Activated CD8-positive, alpha-beta T cell treated with anti-CD3 and anti-CD28 coated beads, Interleukin-2, amount 10 ng/mL, durations not matched to agents 7 days and 5 days (primary cell): ENCODE measurements at places on chromosomes 5 and 9. TPM values are rescaled to one million over a fixed set of nuclear protein-coding genes. Genes with fewer than 3 reads are reported as not detected.

GRCh38 chr9:70403166-70403565 lies 11.3 kb downstream of the KLF9 start:
- H3K4me3 ChIP-seq: no peak overlapping the region
- H3K4me1 ChIP-seq: peaks cover 62% of the 10 kb centered on the region
- H3K27me3 ChIP-seq: no peaks in the 10 kb centered on the region

The BARHL1 gene
- not detected for total RNA-seq

DNA sequence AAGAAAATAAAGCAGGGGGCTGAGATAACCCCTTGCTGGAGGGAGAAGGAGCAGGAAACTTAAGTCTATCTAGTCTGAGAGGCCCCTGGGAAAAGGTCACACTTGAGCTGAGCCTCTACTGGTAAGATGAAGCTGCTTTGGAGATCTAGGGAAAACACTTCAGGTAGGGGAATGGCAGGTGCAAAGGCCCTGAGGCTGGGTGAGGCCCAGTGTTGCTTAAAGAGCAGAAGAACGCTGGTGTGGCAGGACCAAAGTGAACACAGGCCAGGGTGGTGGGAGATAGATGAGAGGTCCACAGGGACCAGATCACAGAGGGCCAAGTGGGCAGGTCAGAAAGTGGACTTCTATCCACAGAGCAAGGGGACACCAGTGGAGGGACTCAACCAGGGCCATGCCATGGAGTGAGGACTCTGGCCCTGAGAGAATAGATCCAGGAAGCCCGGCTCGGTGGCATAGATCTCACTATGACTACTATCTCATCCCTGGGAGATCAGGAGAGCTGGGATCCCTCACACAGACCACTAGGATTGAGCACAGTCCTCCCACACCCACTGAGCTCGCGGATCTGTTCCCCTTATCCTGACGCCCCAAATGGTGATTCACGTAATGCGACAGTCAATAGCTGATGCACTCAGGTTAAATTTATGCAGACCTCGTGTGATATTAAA lies 17.6 kb upstream of the NEURL1B start:
- no peak overlapping the region for H3K4me3 ChIP-seq
- H3K4me1 ChIP-seq: no peaks in the 10 kb centered on the region
- H3K36me3 ChIP-seq: no peaks in the 10 kb centered on the region
- DNase-seq: no peak
- H3K27me3 ChIP-seq: no peaks in the 10 kb centered on the region

DNA sequence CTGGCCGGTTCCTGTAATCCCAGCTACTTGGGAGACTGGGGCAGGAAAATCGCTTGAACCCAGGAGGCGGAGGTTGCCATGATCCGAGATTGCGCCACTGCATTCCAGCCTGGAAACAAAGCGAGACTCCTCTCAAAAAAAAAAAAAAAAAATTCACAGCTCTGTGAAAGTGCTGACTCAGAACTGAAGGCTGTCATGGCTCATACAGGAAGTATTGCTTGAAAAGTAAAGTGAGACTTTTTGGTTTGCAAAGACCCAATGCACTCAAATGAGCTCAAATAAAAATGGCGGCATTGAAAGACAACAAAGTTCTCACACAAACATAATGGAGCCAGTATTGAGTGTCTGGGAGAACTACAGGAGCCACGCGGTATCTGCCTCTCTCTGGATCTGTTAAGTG lies 202.1 kb downstream of the FBXL7 start:
- H3K4me1 ChIP-seq: no peaks in the 10 kb centered on the region
- DNase-seq: no peak
- no peak overlapping the region for H3K27ac ChIP-seq
- no peaks in the 10 kb centered on the region for H3K36me3 ChIP-seq
- H3K27me3 ChIP-seq: no peaks in the 10 kb centered on the region
- no peak overlapping the region for H3K4me3 ChIP-seq

The PCDHB5 gene
- total RNA-seq: not detected

DNA sequence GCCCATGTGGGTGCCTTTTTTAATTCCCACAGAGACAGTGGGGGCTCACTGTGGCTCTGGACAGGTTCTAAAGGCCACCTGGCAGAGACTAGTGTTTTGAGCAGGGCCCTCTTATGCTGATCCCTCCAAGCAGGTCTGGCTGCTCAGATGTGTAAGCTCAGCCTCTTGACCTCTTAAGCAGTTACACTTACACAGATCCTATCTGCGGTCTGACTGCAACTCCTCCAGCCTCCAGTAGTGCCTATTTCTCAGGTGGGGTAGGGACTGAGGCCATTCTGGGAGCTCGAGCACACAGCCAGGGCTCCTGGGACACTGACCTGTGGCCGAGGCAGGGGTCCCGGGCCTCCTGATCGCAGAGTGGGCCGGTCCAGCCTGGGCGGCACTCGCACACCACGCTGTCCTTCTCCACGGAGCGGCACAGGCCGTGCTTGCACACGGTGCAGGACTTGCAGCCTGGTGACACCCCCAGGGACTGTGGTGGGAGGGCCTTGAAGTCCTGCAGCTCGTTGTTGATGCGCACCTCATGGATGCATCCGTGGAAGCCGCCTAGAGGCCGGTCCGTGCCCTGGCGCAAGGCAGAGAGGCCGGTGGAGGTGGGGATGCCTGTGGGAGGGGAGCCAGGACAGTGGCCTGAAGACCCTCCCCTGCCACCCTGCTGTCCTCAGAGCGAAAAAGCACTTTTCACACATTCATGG lies 91.9 kb upstream of the PANK3 start:
- no peaks in the 10 kb centered on the region for H3K27me3 ChIP-seq
- no peaks in the 10 kb centered on the region for H3K36me3 ChIP-seq
- DNase-seq: no peak
- no peaks in the 10 kb centered on the region for H3K4me1 ChIP-seq

GRCh38 chr5:140174014-140174413 lies 974 bp upstream of the CYSTM1 start:
- no peak overlapping the region for H3K27ac ChIP-seq
- no peak overlapping the region for H3K4me3 ChIP-seq
- peaks cover 19% of the 10 kb centered on the region for H3K27me3 ChIP-seq
- H3K36me3 ChIP-seq: no peaks in the 10 kb centered on the region
- no peak for DNase-seq

DNA sequence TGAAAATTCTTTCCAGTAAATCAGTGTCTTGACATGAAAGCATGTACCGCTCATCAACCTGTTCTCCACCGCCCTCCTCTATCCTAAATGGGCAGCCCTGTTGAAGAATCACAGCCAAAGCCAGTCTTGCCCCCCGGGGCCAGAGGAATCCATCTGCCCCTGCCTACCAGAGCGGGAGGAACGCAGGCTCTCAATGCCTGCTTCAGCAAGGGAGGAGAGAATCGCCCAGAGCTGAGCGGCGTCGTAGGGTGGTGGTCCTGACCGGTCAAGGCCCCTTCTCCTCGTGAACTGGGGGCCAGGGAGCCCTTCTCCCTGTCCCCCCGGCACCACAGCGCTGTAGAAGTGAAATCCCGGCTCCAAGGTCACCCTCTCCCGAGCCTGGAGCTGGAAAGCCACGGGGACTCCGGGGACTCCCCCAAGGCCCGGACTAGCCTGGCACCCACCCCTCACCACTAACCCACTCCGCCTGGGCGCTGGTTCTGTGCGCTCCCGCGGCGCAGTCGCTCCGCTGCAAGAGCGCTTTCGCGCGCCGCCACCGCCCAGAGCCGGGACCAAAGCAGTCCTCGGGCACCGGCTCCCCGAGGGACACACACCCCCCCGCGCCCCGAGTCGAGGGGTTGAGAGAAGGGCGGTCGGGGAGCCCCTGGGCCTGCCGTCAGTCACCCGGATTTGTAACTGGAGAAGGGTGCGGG lies 718 bp upstream of the TMEM215 start:
- DNase-seq: no peak
- H3K4me3 ChIP-seq: no peak overlapping the region
- H3K27me3 ChIP-seq: peaks cover 34% of the 10 kb centered on the region

- no peaks in the 10 kb centered on the region for H3K36me3 ChIP-seq
- H3K4me3 ChIP-seq: no peak overlapping the region
- H3K4me1 ChIP-seq: no peaks in the 10 kb centered on the region
- H3K27ac ChIP-seq: no peak overlapping the region
- DNase-seq: peak; percentile 26
- no peaks in the 10 kb centered on the region for H3K27me3 ChIP-seq
These were observed 290.0 kb downstream of the ACTL7B start for GRCh38 chr9:108565651-108566378.

DNA sequence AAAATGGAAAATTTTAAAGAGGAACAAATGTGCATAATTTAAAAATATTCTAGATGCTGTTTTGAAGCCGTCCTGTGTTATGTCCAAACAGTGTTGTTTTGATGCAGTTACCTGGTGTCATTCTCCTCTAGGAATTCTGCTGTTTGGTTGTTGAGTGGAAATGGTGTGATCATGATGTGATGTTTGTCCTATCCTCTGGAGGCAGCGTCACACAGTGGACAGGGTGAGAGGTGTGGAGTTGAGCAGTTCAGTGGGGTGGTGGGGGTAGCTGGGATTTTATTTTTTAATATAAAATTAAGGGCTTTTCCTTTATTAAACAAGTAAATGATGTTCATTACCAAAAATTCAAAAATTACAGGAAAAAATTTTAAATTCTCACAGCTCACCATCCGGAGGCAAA lies 31.2 kb downstream of the PRDM6 start:
- H3K4me3 ChIP-seq: no peak overlapping the region
- no peaks in the 10 kb centered on the region for H3K36me3 ChIP-seq
- DNase-seq: no peak
- no peaks in the 10 kb centered on the region for H3K4me1 ChIP-seq

GRCh38 chr9:33306037-33306436 lies 15.7 kb downstream of the NFX1 start:
- H3K4me1 ChIP-seq: peaks cover 7% of the 10 kb centered on the region
- H3K36me3 ChIP-seq: peaks cover 38% of the 10 kb centered on the region
- DNase-seq: no peak
- H3K27ac ChIP-seq: no peak overlapping the region
- H3K27me3 ChIP-seq: no peaks in the 10 kb centered on the region
